ENCODE measurements at places on chromosomes 1 and 21. TPM values are rescaled to one million over a fixed set of nuclear protein-coding genes. Genes with fewer than 3 reads are reported as not detected.

DNA sequence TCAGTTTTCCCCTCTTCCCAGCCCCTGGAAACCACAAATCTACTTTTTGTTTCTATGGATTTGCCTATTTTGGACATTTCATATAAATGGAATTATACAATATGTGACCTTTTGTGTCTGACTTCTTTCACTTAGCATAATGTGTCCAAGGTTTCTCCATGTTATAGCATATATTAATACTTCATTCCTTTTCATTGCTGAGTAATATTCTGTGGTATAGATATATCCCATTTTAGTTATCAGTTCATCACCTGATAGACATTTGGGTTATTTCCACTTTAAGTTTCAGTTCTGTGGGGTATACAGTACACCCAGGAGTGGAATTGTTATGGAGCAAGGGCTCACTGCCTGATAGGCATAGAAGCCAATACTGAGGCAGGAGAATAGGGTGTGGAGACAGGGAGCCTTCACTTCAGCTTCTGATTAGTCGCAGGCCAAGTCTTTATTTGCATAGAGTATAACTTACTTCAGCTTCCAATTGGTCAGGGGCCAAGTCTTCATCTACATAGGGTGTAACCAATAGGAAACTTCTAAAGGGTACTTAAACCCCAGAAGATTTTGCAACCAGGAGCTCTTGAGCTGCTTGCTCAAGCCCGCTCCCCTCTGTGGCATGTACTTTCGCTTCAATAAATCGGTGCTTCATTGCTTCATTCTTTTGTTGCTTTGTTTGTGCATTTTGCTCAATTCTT, 8.3 kb upstream of the NVL start:
- no peak for DNase-seq

GRCh38 chr1:159917533-159918351, 7.6 kb downstream of the TAGLN2 start:
- no peak for DNase-seq

- DNase-seq: no peak
Observed at GRCh38 chr1:92756537-92756936, 28.4 kb downstream of the EVI5 start.

DNA sequence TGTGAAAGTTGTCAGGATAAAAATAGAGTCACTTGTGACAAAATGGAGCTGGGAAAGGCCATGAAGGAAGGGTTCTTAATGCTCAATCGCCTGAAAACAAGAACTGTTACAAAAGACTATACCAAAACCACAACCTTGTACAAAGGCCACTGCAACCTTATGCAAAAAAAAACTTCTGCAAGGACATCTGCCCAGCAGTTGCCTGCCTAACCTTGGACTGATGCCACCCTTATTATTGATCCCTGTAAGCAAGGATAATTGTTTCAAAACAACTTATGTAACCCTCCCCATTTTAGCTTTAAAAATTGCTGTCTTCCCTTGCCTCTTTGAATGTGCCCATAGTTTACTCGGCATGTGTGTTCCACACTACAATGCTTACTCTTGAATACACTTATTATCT, 5.7 kb downstream of the ALG14 start:
- DNase-seq: no peak

DNA sequence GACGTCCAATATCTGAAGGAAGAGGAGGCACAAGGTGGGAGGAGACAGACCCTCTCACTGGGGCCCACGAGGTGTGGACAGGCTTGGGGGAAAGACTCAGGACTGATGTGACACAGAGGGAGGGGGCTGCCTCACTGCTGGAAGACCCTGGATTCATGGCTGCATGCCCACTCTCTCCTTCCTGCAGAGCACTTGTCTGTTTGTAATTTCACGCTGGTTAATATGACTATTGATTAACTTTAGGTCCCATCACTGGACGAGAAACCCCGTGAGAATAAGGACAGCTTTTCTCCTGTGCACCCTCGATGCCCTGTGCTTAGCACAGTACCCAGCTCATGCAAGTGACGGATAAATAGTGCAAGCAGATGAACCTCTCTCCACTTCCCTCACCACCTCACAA, 35.1 kb downstream of the CACNA1S start:
- DNase-seq: no peak

- DNase-seq: no peak
Observed at GRCh38 chr1:112504001-112504660, 4.6 kb upstream of the WNT2B start.

DNA sequence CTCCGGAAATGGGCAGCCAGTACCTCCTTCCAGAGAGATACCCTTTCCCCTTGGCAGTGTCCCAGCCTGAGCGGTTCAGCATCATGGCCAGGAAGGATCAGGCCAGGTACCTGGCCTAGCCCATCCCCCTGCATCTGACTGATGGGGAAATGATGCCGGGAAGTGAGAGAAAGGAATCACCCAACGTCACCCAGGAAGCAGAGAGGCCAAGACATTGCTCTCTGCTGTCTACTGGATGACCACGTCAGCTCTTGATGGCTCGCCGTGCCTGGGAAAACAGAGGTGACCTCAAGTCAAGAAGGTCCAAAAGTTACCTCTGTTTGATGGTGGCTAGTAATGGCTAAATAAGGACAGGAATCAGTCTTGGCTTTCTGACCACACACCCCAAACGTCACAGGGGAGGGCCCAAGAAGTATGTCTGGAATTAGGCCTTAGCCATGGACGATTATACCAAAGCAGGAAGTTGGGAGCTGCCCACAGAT, 79.0 kb downstream of the MRPL37 start:
- DNase-seq: no peak

The SMCP gene
- not detected for total RNA-seq

The FMN2 gene
- 2.0 TPM for total RNA-seq

The SPRR3 gene
- not detected for total RNA-seq

The KRTAP21-2 gene
- not detected for total RNA-seq

The GJB3 gene
- 1.1 TPM for total RNA-seq

The ANKRD45 gene
- total RNA-seq: 2.8 TPM

The ATP1A4 gene
- 0.61 TPM for total RNA-seq
